ENCODE measurements at places on chromosomes 1 and 21. TPM values are rescaled to one million over a fixed set of nuclear protein-coding genes. Genes with fewer than 3 reads are reported as not detected.

Gene CGN
- 38.9 TPM for total RNA-seq

Gene DNALI1
- total RNA-seq: 14.9 TPM

Gene GJC2
- 2.5 TPM for total RNA-seq

Gene FOXD3
- total RNA-seq: not detected

Gene TMIGD3
- total RNA-seq: not detected

Gene SHE
- total RNA-seq: 0.47 TPM

Gene SLC19A1
- 33.0 TPM for total RNA-seq

Gene AMY1B
- total RNA-seq: not detected

Gene KCNQ4
- total RNA-seq: 0.79 TPM

Gene AQP10
- 1.00 TPM for total RNA-seq

Gene C4BPA
- 0.16 TPM for total RNA-seq

Gene KRTAP10-5
- not detected for total RNA-seq

Gene TPTE
- total RNA-seq: not detected

Gene EFCAB14
- 61.2 TPM for total RNA-seq

Gene PRKAA2
- 5.6 TPM for total RNA-seq

Gene SLC22A15
- 10.1 TPM for total RNA-seq

All from mesothelial cell of epicardium (in vitro differentiated cells).